Stimulated activated CD4-positive, alpha-beta T cell treated with anti-CD3 and anti-CD28 coated beads, Interleukin-4, amount 100 ng/mL, for 24 hours (primary cell): ENCODE measurements at places on chromosomes 11 and 22.

GRCh38 chr11:41459465-41460401 lies at the start of gene LRRC4C:
Gene LRRC4C, minus strand, starts transcription at chr11:41459652.
- no peak for DNase-seq

- DNase-seq = no peak
These were observed 9.2 kb upstream of the GAS2 start for GRCh38 chr11:22657101-22657694.

DNA sequence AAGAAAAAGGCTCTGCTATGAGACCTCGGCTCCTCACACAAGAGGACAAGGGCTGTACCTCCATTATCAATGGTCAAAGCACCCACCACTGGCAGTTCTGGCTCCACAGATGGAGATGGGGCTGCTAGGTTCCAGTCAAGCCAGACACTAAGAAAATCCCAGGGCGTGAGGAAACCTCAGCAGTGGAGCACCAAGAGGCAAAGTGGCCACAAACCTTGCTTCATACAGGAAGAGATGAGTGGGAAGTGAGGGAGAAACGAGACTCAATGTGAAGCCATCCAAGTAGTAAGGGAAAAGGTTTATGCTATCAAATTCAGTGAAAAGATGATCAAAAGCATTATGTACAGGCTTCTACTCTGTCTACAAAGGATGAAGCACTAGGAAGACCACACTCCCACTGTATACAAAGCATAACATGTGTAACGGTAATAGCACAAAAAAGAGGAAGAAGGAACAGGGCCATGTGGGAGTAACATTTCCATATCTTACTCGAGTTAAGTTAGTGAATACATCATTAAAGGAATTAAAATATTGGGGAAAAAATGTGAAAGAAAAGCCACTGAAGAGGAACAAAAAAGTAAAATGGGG lies 27.0 kb downstream of the POLDIP3 start:
- DNase-seq = no peak

DNA sequence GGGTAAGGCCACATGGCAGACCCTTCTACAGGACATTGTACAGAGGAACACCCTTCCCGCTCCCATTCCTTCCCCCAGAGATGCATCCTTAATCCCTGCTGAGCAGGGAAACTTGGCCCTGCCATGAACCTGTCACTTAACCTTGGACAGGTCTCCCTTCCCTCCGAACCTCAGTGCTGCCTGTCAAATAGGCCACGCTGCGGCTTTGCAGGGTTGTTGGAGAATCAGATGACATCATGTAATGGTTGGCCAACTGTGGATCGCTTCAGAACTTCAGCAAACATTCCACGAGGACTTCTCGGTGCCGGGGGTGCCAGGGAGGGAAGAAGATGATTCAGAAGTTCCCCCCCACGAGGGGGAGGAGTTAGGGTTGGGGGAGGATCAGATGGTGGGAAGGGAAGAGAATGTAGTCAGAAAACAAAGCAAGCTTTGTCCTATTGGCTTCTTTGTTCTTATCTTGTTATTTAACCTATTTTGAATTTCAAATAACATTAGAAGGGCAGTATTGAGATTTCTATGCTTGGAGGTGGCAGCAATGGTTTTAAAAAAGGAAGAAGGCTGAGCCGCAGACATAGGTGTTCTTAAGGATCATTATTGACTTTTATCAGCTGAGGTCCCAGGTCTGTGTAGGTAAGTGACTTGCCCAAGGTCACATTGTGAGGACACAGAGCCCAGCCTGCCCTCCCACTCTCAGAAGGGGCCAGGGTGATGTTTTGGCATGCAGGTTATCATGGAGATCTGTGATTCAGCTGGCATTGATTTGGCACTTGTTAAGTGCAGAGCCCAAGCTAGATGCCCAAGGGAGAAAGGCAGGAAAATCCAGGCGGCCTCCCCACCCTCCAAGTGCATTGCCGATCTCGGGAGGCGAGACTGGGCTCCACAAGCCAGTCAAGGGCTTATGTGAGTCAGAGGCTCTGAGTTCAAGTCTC lies 3.1 kb downstream of the CDC42EP1 start:
- no peak for DNase-seq

GRCh38 chr11:32070692-32071091 lies 20.2 kb upstream of the RCN1 start:
- no peak for DNase-seq

GRCh38 chr11:40360206-40360798 lies 1099.2 kb downstream of the LRRC4C start:
- no peak for DNase-seq

GRCh38 chr11:20620988-20621387 lies 21.6 kb downstream of the SLC6A5 start:
- no peak for DNase-seq

GRCh38 chr22:49366437-49366836 lies 461.2 kb downstream of the BRD1 start:
- DNase-seq = no peak

DNA sequence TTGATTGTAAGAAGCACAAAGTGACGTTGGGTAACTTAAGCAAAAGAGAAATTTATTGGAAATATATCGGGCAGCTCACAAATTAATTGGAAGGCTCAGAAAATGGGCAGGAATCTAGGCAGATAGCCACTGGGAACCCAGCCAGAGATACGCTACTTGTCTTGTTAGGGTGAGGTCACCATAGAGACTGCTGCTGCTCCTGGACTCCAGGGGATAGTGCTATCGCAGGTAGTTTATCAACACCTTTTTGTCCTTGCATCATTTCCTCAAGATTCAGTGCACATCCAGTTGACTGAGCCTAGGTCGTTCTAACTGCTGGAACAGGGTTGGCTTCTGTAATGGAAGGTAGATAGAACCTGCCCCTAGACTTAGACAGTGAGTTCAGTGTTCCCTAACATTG lies 19.6 kb downstream of the AMOTL1 start:
- DNase-seq = no peak

DNA sequence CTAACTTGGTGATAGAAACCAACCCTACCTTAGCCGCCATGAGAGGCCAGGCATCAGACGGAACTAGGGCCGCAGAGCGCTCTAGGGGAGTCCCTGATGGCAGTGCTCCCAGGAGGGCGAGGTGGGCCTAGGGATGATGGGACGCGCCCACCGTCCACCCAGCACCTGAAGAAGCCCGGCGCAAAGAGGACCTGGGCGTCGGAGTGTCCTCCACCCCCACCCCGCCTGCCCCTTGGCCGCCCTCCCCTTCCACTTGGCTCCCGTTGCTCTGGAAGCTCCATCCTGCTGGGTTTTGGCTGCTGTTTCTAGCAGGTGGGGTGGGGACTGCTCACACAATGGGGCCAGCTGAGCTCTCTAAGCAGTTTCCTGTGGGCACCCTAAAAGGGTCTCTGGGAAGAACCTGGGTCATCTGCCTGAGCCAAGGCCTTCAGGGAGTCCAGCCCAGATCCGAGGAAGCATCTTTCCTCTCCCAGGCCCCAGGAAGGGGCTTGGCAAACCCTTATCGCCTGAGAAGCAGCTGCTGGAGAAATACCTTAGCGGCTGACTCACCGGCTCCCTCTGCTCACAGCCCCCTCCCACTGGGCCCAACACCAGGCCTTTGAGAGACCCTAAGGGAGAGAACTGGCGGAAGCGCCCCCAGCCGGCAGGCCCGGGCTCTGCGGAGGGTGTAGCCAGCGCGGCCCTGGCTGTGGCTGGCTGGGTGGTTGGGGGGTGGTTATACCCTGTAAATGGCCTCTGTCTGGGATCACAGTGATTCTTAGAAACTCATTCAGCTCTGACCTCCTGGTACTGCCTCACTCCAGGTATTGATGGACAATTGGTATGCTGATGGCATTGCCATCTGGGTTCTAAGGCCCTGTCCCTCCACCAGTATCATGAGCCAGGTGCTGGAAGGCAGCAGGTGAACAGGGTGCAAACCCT lies 19.3 kb downstream of the CREB3L1 start:
- no peak for DNase-seq

GRCh38 chr11:121464352-121464946 lies 11.7 kb upstream of the SORL1-AS1 start:
- DNase-seq = peak; percentile 85

GRCh38 chr11:125376856-125377255 lies 119.2 kb downstream of the FEZ1 start:
- DNase-seq = no peak

DNA sequence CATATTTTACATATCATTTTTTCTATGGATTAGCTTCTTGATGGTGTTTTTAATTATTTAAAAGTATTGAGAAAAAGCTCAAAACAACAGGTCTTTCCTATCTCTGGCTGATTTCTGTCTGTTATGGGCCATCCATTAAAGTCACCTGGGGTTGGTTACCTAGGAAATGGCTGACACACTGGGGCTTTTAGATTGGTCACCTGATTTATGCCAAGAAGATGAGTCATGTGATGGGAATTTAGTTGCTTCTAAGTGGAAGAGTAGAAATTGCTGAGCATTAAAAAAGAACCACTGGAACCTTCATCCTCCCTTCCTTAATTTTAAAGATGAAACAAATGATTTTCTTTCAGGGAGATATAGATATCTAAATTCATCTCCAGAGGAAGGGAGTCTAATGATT lies 48.8 kb upstream of the LARGE1 start:
- no peak for DNase-seq

GRCh38 chr11:890794-891540 lies 19.6 kb downstream of the CHID1 start:
- DNase-seq = no peak

DNA sequence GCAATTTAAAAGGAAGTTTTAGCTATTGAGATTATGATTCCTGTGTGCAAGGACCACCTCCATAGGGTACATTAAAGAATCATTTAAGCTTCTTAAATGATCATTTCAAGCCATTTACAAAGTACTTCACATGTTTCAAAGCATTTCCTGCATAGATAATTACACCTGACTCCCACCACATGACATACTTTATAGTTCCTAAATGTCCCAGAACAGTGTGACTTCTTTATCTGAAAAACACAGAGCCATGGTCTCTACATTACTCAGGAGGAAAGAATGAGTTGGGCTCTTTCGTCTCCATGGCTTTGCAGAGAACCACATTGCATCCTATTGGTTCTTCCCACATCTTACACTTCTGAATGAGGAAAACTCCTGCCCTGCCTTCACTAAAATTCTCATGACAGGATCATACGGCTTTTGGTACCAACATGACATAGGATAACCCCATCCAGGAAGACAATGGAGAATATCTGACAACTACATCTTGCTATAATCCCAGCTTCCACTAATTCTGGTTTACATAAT lies 88.6 kb downstream of the ETS1 start:
- no peak for DNase-seq

GRCh38 chr11:88375927-88376470 lies 38.5 kb upstream of the CTSC start:
- DNase-seq = no peak

GRCh38 chr22:30634471-30635233 lies 929 bp upstream of the SLC35E4 start:
- DNase-seq = peak; percentile 93

DNA sequence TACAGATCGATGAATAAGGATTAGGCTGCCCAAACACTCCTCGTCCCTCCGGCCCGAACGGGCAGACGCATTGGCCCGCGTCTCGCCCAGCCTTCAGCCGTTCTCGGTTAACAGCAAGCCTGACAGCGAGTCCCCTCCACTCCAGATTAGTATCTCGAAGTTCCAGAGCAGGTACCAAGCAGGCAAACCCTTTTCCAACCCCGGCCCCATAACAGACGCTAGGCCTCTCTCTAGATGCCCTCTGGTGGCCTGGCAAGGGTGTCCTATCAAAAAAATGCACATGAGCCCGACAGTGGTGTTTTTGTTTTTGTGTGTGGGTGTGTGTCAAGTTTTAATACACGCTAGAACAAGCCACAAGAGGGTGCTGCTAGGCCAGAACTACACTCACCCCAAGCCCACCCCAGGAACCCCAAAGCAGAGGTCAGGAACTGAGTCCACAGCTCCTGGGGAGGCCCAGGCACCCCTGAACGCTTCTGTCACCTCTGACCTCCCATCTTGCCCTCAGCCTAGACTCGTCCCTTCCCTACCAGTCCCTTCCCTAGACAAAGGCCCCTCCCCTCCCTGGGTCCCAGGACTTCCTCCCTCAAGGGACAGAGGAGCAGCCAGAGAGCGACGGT lies 658 bp upstream of the ARFGAP2 start:
- peak; percentile 81 for DNase-seq

GRCh38 chr22:43398910-43399309 lies 12.9 kb upstream of the MPPED1 start:
- DNase-seq = no peak

GRCh38 chr11:2526808-2527381 lies 82.1 kb downstream of the KCNQ1 start:
- DNase-seq = peak; percentile 12

GRCh38 chr11:12211331-12212065 lies 101.1 kb downstream of the MICAL2 start:
- no peak for DNase-seq

- no peak for DNase-seq
These were observed 54.7 kb downstream of the MYO7A start for GRCh38 chr11:77182542-77183430.
